Psoas muscle (tissue), 8 donors: ENCODE measurements at places on chromosomes 6 and 20.

GRCh38 chr6:113619077-113619476 lies 238.1 kb upstream of the MARCKS start:
- DNase-seq = no peak

DNA sequence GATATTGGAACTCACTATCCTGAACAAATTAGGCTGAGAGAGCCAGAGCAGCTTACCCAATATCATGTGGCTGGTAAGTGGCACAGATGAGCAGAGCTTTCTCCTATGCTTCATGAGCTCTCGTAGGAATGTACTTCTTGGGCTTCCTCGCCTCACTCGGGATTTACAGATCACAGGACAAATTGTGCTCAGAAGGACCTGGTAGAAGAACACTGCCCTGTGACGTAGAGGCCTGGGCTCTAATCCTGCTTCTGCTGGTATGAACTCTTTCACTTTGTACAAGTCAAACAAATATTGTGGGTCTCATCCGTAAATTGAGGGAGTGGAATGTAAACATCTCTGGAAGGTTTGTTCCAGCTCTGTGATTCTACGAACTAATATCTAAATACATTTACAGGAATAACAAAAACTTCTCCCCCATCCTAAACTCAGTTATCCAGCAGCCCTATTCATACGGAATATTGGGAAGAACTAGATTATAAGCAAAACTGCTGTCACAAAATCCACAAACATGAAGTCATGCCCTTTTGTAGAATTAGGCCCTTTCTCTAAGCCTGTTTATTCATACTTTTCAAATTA lies 187.6 kb downstream of the CLIC5 start:
- DNase-seq = no peak

GRCh38 chr6:70282919-70283461 lies 19.9 kb downstream of the COL9A1 start:
- no peak for DNase-seq

- DNase-seq = no peak
These were observed 13.5 kb downstream of the MYT1 start for GRCh38 chr20:64177787-64178186.

- peak; percentile 23 for DNase-seq
These were observed 32.5 kb downstream of the MUC22 start for GRCh38 chr6:31042806-31043205.

DNA sequence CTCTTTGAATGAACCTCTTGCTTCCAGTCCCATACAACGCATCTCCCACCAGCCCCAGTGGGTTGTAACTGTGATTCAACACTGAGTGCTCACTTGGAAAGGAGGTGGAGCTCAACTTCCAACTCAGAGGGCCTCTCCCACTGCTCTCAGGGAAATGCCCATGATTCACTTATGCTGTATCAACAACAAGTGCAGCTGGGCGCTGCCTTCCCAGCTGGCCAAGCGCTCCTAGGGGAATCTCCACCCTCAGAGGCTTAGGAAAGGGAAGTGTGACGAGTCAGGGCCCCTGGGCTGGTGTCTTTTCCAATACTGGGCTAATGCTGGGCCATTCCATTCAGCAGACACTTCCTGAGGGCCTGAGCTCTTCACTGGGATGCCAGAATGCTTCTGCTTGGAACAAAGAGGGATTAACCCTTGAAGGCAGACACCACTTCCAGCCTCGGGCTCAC lies 8.1 kb upstream of the OCSTAMP start:
- DNase-seq = peak; percentile 66

- DNase-seq = no peak
These were observed 488.4 kb downstream of the PREX1 start for GRCh38 chr20:48339190-48339985.

DNA sequence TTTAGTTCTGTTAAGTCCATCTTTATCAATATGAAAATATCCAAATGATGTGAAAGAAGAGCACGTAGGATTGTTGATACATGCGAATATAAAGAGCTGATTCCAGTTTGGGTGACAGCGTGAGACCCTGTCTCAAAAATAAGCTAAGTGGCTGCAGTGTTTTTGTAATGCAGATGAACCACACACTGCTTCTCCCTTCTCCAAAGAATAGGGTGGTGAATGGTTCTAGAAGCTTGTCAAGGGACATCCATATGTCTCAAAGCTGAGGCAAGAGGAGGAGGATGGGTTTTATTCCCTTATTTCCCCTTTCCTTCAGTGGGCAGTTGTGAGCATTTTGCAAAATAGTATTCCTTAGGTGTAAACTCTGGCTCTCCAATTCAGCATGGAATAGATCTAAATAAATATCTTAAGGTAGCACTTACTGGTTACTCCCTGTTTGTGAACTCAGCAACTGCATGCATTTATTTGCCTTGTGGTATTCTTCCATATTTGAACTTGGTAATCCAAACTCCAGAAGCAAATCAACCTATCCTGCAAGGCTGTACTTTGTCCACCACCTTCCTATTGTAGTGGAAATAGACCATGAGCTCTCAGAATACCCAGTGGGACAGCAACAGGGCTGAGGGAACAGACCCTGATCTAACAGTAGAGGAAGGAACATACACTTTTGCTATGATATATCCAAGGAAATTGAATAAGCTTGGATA lies 38.0 kb downstream of the XRN2 start:
- DNase-seq = no peak

DNA sequence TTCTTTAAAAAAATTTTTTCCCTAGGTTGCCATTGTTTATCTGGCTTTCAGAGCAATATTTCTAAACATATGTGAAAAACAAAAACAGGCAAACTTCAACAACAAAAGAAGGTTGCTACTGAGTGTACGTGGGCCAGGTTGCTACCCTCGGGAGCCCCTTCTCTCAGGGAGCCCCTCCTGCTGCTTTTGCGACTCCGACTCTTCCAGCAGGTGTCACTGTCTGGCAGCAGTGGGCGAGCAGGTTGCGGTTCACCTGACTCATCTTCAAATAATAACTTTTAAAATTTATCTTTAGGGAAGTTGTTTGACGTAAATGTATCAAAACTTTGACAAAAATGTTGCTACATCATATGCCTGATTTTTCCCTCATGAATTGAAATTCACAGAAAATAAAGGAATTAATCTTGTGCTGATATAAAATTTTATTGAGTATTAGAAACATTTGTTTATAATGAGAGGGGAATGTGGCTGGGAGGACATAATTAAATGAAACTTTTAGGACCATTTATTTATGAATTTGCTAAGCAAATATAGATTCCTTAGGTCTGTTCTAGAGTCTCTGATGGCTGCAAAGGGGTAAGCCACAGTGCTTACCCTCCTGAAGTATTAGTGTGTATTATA lies 138.8 kb downstream of the HIVEP1 start:
- no peak for DNase-seq

GRCh38 chr6:2110504-2110903 lies 134.9 kb downstream of the GMDS start:
- DNase-seq = no peak

- no peak for DNase-seq
These were observed 890.3 kb downstream of the C6orf118 start for GRCh38 chr6:164419099-164419498.

DNA sequence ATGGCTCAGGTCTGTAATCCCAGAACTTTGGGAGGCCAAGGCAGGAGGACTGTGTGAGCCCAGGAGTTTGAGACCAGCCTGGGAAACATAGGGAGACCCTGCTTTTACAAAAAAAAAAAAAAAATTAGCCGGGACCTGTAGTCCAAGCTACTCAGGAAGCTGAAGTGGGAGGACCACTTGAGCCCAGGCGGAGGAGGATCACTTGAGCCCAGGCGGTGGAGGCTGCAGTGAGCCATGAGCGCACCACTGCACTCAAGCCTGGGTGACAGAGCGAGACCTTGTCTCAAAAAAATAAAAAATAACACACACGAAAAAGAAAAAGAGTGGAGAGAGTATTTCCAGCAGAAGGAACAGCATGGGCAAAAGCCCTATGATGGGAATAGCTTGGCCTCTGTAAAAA lies 2.0 kb downstream of the TTLL9 start:
- DNase-seq = no peak
